ENCODE measurements at places on chromosomes 7 and 10.

DNA sequence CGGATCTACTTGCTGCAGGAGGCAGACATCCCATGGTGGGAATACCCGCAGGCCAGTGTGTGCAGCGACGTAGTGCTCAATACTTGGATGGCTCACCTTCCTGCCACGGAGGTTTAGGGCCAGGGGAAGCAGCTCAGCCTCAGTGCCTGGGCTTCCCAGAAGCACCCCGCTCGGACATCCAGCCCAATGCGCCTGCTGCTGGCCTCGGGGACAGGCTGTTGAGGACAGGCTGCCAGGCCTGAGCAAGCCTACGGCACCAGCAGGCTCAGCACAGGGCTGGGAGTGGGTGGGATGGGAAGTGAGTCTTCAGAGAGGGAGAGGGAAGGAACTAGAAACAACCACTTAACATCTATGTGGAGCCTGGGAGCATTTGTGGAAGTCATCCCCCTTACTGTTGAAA is 441.3 kb upstream of the MGMT start:
- DNase-seq = no peak

DNA sequence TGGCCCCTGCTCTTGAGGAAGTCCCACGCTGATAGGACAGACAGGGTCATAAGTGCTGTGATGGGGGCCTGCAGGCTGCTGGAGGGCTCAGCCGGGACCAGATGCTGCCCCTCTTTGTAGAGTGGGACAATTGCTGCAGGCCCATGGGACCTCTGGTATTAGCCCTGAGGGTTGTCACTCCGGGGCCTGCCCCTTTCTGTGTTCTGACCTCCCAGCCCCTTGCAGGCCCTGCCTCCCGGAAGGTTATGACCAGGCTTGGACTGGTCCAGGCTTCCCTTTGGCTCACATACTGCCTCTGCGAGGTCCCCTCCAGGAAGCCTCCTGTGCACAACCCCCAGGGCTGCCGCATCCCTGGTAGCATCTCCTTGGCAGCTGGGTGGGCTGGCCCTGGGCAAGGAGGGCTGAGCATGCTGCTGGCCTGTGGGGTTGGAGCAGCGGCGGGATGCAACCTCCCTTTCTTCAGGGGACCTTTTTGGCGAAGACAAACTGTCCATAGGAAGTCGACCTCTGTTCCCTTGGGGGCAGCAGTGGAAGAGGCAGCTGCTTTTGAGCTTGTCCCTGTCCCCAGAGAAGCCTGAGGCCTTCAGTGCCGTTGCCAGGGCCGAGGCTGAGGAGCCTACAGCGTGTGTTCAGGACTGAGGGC is 8.8 kb downstream of the LIMK1 start:
- no peak for DNase-seq

DNA sequence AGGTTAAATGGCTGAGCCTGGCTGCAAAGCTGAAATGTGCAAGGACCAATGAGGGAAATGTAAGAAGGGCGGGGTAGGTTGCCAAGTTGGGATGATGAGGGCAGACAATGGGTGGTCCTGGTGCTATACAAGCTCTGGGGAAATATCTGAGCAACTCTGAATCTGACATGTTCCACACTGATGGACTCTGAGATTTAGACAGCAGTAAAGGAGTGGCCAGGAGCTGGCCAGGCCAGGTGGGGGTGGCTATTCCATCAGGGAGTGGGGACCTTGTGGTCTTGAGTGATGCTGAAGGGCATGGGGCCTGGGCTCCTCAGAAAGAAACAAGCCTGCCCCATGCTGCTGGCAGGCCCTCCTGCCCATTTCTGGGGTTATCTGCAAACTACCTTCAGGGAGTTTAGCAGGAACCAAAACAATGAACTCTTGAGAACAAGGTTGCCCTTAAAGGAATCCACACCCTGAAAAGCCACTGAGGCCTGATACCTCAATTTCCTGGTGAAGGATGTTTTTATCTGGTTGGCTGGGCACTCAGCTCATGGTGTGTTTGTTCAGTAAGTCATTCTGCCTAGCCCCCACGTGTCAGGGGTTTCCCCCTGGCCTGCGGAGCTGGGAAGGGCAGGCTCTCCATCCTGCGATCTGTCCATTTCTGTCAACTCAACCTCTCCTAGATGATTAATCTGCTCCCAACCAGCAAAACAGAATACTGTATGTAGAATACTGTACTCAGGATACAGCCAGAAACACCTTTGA is 143.3 kb upstream of the TNS3 start:
- DNase-seq = no peak

DNA sequence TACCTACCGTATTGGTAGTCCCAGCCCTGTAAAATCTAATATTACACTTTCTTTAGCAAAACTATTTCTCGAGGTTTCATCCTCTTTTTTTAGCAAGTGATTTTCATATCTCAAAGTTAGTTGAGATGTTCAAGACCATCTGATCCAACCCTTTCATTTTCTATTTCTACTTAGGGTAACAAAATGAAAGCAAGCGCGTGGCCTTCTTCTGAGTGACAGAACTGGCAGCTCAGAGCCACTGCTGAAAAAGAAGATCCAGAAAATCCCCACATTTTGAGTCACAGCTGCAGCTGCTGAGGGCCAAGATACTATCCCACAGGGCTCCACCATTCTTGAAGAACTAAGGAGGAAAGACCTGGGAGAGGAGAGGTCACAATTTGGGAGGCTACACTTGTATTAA is 24.8 kb upstream of the ZNF800 start:
- DNase-seq = no peak

- no peak for DNase-seq
Measured at GRCh38 chr10:118356628-118357027, 14.5 kb upstream of the FAM204A start.

DNA sequence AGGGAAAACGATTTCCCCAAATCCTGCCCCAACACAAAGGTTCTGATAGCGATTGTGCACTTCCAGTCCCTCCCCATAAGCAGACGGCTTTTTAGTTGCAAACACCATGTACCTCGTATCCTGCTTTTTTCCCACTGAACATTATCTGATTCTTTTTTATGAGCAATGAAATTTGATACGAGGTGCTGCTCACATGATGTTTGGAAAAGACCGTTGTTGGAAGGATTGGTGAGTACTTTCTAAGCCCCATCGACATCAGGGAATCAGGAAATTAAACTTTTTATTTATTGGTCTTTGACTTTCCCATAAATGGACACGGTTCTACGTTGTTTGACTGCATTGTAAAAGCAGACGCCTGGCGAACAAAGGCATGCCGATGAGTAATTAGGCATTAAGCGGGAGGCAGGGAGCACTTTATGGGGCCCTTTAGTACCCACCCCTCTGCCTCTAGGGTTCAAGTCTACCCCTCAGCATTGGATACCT is 49.4 kb downstream of the TEX36 start:
- DNase-seq = no peak

DNA sequence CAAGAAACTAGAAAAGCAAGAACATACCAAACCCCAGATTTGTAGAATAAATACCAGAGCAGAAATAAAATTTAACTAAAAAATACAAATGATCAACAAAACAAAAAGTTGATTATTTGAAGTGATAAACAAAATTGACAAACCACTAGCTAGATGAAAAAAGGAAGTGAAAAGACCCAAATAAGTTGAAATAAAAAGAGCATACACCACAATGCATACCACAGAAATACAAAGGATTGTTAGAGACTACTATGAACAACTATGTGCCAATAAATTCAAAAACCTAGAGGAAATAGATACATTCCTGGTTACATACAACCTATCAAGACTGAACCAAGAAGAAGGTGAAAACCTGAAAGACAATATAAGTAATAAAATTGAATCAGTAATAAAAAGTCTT is 333.4 kb downstream of the SH2D4B start:
- DNase-seq = no peak
